Stomach (tissue), 19 donors: ENCODE measurements at places on chromosomes 6 and 20.

GRCh38 chr20:42895020-42895419 is 294.7 kb downstream of the PTPRT start:
- no peak for DNase-seq

- DNase-seq = no peak
Observed at GRCh38 chr6:50288881-50289280, 239.2 kb upstream of the DEFB112 start.

GRCh38 chr20:19628570-19629134 is 129.4 kb upstream of the RIN2 start:
- DNase-seq = peak; percentile 80

- no peak for DNase-seq
Observed at GRCh38 chr6:163916315-163917081, 502.0 kb downstream of the QKI start.

DNA sequence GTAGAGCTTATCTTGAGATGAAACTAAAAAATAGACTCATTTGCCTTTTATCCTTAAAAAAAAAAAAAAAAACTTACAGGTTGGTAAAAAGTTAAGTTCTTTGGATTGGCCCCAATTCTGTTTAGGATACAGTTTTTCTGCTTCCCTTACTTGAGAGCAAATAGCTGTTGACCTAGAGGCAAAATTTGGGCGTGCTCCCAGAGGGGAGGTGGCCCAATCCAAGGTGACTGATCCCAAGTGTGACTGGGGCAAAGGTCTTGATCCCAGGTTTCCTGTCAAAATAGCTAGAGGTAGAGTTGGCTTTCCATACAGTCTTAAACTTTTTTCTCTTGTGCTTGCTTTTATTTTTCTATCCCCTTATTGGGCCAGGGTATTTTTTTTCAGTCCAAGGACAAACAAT is 363.8 kb upstream of the AGPAT4 start:
- no peak for DNase-seq
